Activated naive CD4-positive, alpha-beta T cell treated with anti-CD3 and anti-CD28 coated beads, Interleukin-2, amount 10 ng/mL, durations not matched to agents 7 days and 5 days (primary cell): ENCODE measurements at places on chromosomes 3 and 15.
A peak's percentile ranks its signal among the peaks of the same experiment; 100 is the strongest.

- peaks cover 2% of the 10 kb centered on the region for H3K36me3 ChIP-seq
- no peaks in the 10 kb centered on the region for H3K27me3 ChIP-seq
- peaks cover 14% of the 10 kb centered on the region for H3K4me1 ChIP-seq
- no peak overlapping the region for H3K27ac ChIP-seq
- DNase-seq, result peak; percentile 44
These were observed 155.6 kb upstream of the STT3B start for GRCh38 chr3:31377045-31377642.

DNA sequence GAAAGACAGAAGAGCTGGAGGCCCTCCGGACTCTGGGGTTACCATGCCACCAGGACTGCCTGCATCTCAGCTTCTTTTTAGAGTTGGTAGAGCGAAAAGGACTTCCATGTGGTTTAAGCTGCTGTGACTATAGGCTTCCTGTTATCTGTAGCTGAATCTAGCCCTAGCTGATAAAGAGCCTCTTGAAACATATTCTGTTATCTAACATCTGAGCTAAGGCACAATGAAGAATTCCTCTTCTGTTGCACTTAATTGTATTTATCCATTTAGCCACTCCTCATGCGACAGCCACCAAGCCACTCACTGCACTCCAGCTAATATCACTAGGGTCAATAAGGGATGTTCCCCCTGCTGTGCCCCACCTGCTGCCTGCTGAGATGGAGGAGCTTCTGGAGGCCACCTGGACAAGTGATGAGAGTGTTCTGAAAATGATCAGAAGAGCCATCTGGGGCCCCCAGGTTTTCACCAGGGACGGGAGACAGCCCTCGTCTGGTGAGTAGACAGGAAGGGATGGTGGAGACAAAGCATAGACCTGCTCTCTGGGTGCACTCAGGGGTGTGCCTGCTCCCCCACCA, 94.6 kb upstream of the PLXNA1 start:
- no peaks in the 10 kb centered on the region for H3K36me3 ChIP-seq
- H3K4me1 ChIP-seq, result peaks cover 2% of the 10 kb centered on the region
- no peak overlapping the region for H3K27ac ChIP-seq

DNA sequence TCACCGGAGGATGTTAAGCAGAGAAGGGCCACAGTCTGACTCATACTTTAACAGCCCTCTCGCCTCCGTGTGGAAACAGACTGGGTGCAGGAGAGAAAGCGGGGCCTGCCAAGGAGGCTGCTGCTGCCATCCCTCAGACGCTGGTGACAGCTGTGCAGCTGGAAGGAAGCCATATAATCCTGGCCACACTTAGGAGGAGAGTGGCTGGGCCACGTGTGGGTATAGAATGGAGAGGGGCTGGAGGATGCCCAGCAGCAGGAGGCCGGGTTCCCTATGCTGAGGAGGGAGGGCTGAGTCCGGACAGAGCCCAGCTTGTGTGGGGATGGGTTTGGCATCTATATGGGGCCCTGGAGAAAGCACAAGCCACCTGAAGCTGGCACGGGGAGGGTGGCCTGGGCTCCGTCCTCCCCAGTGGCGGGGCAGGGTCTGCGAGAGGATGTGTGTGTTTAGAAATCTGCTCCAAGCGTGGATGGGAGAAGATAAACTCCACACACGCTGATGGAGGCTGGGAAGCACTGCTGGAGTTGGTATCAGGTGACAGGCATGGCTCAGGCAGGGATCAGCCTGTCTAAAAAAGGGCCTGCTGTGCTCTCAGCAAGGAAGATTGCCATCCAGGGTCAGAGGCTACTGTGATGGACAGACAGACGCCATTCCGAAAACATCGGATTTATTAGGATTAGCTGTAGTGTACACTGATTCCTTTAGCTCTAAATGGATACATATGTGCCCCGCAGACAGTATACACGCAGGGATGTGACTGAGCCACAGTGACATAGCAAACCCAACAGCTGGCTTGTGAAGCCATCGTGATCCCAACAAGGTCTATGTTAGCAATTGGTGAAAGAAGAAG, 15.9 kb downstream of the ABTB1 start:
- peaks cover 1% of the 10 kb centered on the region for H3K4me1 ChIP-seq
- H3K27me3 ChIP-seq, result peaks cover 3% of the 10 kb centered on the region
- H3K36me3 ChIP-seq, result no peaks in the 10 kb centered on the region
- H3K4me3 ChIP-seq, result no peak overlapping the region

GRCh38 chr3:69164296-69164695, 41.9 kb upstream of the LMOD3 start:
- H3K27ac ChIP-seq, result no peak overlapping the region
- H3K4me3 ChIP-seq, result no peak overlapping the region
- no peaks in the 10 kb centered on the region for H3K36me3 ChIP-seq
- no peaks in the 10 kb centered on the region for H3K27me3 ChIP-seq
- peaks cover 8% of the 10 kb centered on the region for H3K4me1 ChIP-seq

DNA sequence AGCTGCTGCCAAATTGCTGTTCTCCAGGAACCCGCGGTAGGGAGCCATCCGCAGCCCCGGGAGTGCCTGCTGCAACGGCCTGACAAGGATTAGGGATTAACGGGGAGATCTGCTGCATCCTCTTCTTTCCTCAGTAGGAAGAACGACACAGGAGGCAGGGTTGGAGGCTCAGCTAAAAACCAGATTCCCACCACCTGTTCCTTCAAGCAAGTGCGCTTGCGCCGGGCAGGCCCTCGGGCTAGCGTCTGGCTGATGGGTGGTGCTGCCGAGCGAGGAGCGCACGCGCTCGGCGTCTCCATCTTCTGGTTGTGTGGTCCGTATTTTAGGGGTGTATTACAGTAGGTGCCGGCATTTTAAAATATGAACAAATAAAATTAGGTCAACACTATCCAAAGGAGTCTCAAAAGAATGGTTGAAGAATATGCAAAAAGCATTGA, 25.4 kb upstream of the SLC25A26 start:
- DNase-seq, result no peak
- H3K27me3 ChIP-seq, result peaks cover 12% of the 10 kb centered on the region
- no peaks in the 10 kb centered on the region for H3K4me1 ChIP-seq
- H3K27ac ChIP-seq, result no peak overlapping the region
- H3K36me3 ChIP-seq, result no peaks in the 10 kb centered on the region
- no peak overlapping the region for H3K4me3 ChIP-seq

- H3K36me3 ChIP-seq, result peaks cover 32% of the 10 kb centered on the region
- H3K4me1 ChIP-seq, result peaks cover 14% of the 10 kb centered on the region
- H3K27me3 ChIP-seq, result no peaks in the 10 kb centered on the region
- no peak overlapping the region for H3K27ac ChIP-seq
- DNase-seq, result no peak
- H3K4me3 ChIP-seq, result no peak overlapping the region
These were observed 60.6 kb downstream of the CHAC1 start for GRCh38 chr15:41013691-41014414.

GRCh38 chr15:90871139-90871715, 2.8 kb downstream of the FURIN start:
- peaks cover 73% of the 10 kb centered on the region for H3K4me1 ChIP-seq
- H3K27me3 ChIP-seq, result no peaks in the 10 kb centered on the region
- H3K36me3 ChIP-seq, result peaks cover 20% of the 10 kb centered on the region
- H3K4me3 ChIP-seq, result peak overlapping the region; percentile 89
- H3K27ac ChIP-seq, result peak overlapping the region; percentile 96
- DNase-seq, result peak; percentile 53

DNA sequence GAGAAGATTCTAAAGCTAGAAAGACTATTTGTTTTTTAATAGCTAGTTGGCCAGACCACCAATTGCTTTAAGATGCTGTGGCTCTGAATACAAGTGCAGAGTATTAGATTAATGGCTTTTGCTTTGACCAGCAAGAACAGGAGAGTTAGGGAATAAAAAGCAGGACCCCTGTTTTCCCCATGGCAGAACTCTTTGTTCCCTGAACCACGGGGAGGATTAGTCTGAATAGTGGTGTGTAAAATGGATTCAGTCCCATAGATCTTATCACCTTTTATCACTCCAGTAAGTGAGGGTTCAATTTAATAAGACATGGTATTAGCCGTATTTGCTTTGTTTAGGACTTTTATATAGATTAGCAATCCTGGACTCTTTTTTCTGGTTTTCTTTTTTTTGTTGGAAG, 562.6 kb upstream of the DPPA4 start:
- H3K27ac ChIP-seq, result no peak overlapping the region
- no peak for DNase-seq
- H3K4me1 ChIP-seq, result peaks cover 7% of the 10 kb centered on the region
- H3K4me3 ChIP-seq, result no peak overlapping the region

DNA sequence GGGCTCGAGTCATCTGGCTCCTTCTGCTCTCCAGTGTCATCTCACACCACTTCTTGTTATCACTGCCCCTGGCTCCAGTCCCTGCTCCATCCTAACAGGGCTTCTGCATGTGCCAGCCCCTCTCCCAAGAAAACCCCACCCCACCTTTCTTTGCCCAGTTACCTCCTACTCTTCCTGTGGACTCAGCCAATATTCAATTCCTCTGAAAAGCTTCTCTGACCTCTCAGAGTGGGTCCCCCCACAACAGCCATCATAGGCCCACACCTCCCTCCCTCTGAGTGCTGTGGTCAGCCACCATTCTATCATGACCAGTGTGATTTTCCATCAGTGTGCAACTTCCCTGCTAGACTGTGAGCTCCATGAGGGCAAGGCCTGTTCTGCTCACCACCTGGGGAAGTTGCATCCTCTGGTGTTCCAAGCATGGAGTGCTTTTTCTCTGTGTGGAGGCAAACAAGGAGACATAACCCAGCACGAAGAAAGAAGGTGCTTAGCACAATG, 71.6 kb downstream of the ADCY5 start:
- no peaks in the 10 kb centered on the region for H3K4me1 ChIP-seq
- H3K27me3 ChIP-seq, result peaks cover 38% of the 10 kb centered on the region
- no peak for DNase-seq
- H3K36me3 ChIP-seq, result no peaks in the 10 kb centered on the region
- H3K4me3 ChIP-seq, result no peak overlapping the region

DNA sequence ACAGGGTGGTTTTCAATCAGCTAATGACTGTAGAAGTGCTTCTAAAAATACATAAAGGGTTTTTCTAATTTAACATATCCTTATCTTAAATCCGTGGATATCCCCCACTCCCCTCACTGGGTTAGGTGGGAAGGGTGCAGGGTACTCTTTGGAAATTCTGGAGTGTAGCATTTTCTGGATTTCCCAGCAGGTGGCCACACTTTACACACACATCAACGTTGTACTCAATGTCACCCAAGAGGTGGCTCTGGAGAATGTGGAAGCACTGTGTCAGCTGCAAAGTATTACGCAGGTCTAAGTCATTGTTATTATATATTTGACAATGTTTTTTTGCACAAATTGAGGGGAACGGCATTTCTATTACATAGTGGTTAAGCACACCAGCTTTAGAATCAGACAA, 168.8 kb downstream of the CHDH start:
- H3K27ac ChIP-seq, result no peak overlapping the region
- no peaks in the 10 kb centered on the region for H3K4me1 ChIP-seq
- no peaks in the 10 kb centered on the region for H3K36me3 ChIP-seq
- no peak for DNase-seq
- H3K4me3 ChIP-seq, result no peak overlapping the region

DNA sequence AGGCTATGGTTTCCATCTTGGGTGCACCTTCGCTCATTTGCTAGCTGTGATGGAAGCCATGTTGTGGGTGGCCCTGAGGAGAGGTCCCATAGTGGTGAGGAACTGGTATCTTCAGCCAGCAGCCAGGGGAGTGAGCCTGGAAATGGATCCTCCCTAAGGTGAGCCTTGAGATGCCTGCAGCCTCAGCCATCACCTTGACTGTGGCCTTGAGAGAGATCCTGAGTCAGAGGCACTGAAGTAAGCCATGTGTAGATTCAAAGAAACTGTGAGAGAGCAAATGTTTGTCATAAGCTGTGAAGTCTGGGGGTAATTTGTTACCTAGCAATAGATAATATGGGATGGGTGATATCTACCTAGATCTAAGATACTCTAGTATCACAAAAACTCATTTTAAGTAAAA, 105.3 kb downstream of the SNRK start:
- no peak for DNase-seq
- peaks cover 8% of the 10 kb centered on the region for H3K27me3 ChIP-seq
- H3K27ac ChIP-seq, result no peak overlapping the region
- peaks cover 28% of the 10 kb centered on the region for H3K36me3 ChIP-seq
- peaks cover 51% of the 10 kb centered on the region for H3K4me1 ChIP-seq

GRCh38 chr3:109118584-109118983, 650 bp upstream of the MORC1 start:
- no peaks in the 10 kb centered on the region for H3K4me1 ChIP-seq
- no peak overlapping the region for H3K4me3 ChIP-seq
- no peak overlapping the region for H3K27ac ChIP-seq
- DNase-seq, result no peak
- H3K36me3 ChIP-seq, result no peaks in the 10 kb centered on the region

DNA sequence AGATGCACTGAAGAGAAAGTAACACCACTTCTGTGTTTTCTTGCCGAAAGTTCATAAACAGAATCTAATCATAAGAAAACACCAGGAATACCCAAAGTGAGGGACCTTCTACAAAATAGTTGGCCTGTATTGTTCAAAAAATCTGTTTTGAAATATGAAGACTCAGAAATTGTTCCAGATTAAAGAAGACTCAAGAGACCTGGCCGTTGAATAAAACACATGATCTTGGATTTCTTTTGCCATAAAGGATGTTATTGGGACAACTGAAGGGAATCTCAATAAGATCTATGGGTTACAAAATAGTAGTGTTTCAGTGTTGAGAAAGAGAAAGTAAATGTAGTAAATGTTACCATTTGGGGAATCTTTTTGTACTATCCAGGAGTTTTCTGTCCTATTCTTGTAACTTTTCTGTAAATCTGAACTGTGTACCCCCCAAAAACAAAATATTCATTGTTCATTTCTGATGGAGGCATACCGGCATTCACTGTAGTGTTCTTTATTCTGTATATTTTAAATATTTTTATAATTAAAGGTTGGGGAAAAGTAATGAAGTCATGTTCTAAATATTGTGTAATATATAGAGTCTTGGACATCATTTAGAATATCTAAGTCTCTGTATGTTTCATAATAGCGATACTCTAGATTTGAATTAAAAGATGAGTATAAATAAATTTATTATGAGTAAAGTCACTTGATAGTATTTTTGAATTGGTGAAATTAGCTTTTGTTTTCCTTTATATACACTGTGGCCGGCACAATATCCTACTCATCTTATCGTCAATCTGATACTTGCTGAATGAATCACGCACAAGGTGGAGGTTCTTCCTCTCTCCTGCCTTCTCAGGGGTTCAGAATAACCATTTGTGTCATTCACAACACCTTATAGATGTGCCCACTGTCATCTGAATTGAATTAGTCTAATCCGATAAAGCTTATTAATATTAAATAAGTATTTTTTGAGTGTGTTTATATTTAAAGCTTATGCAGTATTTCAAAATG, 66.7 kb downstream of the TRAK1 start:
- peaks cover 3% of the 10 kb centered on the region for H3K27me3 ChIP-seq
- no peak for DNase-seq
- no peak overlapping the region for H3K27ac ChIP-seq
- no peaks in the 10 kb centered on the region for H3K36me3 ChIP-seq
- peaks cover 39% of the 10 kb centered on the region for H3K4me1 ChIP-seq
- no peak overlapping the region for H3K4me3 ChIP-seq

DNA sequence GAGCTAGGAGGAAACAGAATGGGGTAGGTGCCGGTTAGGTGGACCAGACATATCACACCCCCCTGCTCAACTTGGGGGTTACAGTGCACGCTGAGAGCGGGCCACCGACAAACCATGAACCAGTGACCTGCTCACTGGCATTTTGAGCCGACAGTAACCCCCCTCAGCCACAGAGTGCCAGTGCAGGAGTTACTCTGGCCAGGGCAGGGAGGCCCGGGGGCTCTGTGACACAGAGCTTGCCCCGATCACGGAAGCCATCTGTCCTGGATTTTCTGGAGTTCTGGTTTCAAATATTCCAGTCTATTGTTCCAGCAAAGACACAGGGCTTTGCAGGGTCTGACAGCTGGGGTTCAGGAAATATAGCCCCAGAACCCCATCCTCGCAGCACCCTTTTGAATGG, 225.2 kb downstream of the VPS13C start:
- DNase-seq, result no peak
- H3K27ac ChIP-seq, result no peak overlapping the region
- H3K36me3 ChIP-seq, result no peaks in the 10 kb centered on the region
- H3K4me1 ChIP-seq, result peaks cover 3% of the 10 kb centered on the region
- H3K4me3 ChIP-seq, result no peak overlapping the region

GRCh38 chr15:78130466-78131294, 565 bp downstream of the CIB2 start:
- no peak for DNase-seq
- H3K4me3 ChIP-seq, result peak overlapping the region; percentile 71
